ENCODE measurements at places on chromosomes 4 and X.

GRCh38 chr4:176767183-176767582 is 25.5 kb downstream of the VEGFC start:
- H3K27me3 ChIP-seq: no peaks in the 10 kb centered on the region
- no peaks in the 10 kb centered on the region for H3K4me1 ChIP-seq
- H3K36me3 ChIP-seq: no peaks in the 10 kb centered on the region
- H3K27ac ChIP-seq: no peak overlapping the region

DNA sequence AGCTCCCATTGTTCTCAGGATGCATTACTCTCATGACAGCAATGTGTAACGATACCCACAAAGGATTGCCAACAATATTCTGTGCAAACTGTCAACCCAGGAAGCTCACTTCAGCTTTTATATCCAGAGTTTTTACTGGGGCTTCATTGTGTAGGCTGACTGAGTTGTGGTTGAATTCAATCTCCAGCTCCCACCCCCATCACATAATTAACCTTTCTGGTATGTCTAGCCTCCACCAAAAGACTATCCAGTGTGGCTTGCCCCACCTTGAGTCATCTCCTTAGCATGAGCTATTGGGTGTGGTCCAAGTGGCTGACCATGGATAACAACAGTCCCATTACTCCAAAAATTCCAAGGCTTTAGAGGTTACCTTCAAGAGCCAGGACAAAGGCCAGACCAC is 17.7 kb upstream of the TAB3 start:
- no peaks in the 10 kb centered on the region for H3K36me3 ChIP-seq
- H3K27ac ChIP-seq: no peak overlapping the region
- DNase-seq: no peak
- no peaks in the 10 kb centered on the region for H3K4me1 ChIP-seq

GRCh38 chr4:147844781-147845180 is 112.9 kb downstream of the ARHGAP10 start:
- H3K4me3 ChIP-seq: no peak overlapping the region
- no peak for DNase-seq
- no peaks in the 10 kb centered on the region for H3K4me1 ChIP-seq
- H3K27me3 ChIP-seq: no peaks in the 10 kb centered on the region
- H3K27ac ChIP-seq: no peak overlapping the region

DNA sequence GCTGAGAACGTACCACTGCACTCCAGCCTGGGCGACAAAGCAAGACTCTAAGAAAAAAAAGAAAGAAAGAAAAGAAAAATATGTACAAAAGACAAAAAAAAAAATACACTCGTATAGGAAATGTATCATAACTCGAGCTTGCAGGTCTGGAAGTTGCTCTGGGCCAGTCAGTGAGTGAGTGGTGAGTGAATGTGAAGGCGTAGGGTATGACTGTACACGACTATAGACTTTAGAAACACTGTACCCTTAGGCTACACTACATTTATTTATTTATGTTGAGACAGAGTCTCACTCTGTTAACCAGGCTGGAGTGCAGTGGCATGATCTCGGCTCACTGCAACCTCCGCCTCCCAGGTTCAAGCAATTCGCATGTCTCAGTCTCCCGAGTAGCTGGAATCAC is 29.4 kb downstream of the EVC2 start:
- H3K27me3 ChIP-seq: no peaks in the 10 kb centered on the region
- peaks cover 47% of the 10 kb centered on the region for H3K36me3 ChIP-seq
- no peak overlapping the region for H3K4me3 ChIP-seq
- DNase-seq: no peak
- no peaks in the 10 kb centered on the region for H3K4me1 ChIP-seq

- no peak overlapping the region for H3K27ac ChIP-seq
- no peaks in the 10 kb centered on the region for H3K27me3 ChIP-seq
- no peaks in the 10 kb centered on the region for H3K36me3 ChIP-seq
- no peak for DNase-seq
- no peaks in the 10 kb centered on the region for H3K4me1 ChIP-seq
- H3K4me3 ChIP-seq: no peak overlapping the region
Measured at GRCh38 chrX:72365126-72365525, 59.4 kb upstream of the CITED1 start.

- H3K27me3 ChIP-seq: no peaks in the 10 kb centered on the region
- no peak overlapping the region for H3K4me3 ChIP-seq
- H3K27ac ChIP-seq: no peak overlapping the region
Measured at GRCh38 chrX:23736030-23736429, 7.0 kb downstream of the ACOT9 start.

DNA sequence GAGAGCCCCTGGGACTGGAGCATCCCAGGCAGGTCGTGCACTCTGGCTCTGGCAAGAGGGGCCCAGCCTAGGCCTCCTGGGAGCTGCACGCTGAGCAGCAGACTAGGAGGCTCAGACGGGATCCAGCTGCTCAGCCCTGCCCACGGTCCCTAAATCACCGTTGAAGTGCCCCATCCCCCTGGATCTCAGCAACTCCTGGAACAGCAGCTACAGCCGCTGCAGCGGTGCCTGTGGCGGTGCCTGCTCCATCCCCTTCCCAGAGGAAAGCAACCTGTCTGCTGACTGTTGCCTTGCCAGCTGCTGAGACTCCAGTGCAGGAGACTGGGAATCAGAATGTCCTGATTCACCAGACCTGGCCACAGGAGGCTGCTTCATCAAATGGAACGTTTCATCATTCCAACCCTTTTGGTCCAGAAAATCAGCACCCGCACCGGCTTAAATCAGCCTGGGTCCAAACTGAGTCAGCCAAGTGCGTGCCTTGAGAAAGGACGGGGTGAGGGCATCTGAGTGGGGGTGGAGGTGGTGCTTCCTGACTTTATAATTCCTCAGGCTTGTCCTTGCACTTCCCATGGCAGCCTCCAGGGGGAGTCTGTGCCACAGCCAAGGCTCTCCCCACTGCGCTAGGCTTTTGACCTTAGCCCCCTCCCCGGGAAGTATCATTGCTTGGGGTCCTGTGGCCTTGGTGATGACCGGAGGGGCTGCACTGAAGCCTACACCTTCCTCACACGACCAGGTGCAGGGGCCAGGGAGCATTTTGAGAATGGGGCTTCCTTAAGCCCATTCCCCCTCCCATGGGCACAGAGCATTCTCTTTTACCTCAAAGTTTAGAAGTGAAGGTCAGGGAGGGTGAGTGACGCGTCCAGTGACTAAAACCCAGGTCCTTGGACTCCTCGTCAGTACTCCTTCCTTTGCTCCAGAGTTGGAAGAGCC is 6.5 kb downstream of the ZNF185 start:
- no peaks in the 10 kb centered on the region for H3K4me1 ChIP-seq
- no peak for DNase-seq
- H3K4me3 ChIP-seq: no peak overlapping the region
- H3K36me3 ChIP-seq: no peaks in the 10 kb centered on the region
- H3K27ac ChIP-seq: no peak overlapping the region

GRCh38 chr4:7128234-7128633 is 60.4 kb upstream of the GRPEL1 start:
- H3K4me3 ChIP-seq: no peak overlapping the region
- H3K27me3 ChIP-seq: no peaks in the 10 kb centered on the region
- H3K36me3 ChIP-seq: no peaks in the 10 kb centered on the region
- no peak for DNase-seq

DNA sequence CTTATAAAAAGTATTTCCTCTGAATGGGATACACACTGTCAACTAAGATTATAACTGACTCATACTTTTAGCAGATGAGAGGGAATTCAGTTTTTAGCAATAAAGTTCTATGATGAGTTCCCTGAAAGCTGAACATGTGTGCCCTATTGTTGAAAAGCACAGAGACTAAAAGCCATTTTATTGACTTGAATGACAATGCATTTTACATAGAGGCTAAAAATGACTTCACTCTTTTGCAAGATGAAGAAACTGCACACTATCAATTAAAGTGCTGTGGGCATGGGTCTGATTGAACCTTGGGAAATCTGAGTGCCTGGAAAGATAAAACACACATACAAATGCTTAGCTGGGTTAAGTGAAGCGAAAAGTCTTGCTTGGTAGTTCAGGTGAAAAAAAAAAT is 633.4 kb downstream of the PDHA2 start:
- no peak overlapping the region for H3K4me3 ChIP-seq
- H3K4me1 ChIP-seq: no peaks in the 10 kb centered on the region
- no peaks in the 10 kb centered on the region for H3K27me3 ChIP-seq
- no peak for DNase-seq
- no peaks in the 10 kb centered on the region for H3K36me3 ChIP-seq

GRCh38 chr4:123327346-123327745 is 69.2 kb upstream of the SPRY1 start:
- no peaks in the 10 kb centered on the region for H3K4me1 ChIP-seq
- DNase-seq: no peak
- H3K4me3 ChIP-seq: no peak overlapping the region
- H3K36me3 ChIP-seq: no peaks in the 10 kb centered on the region

- no peaks in the 10 kb centered on the region for H3K27me3 ChIP-seq
- peak; percentile 81 for DNase-seq
- H3K27ac ChIP-seq: no peak overlapping the region
- H3K36me3 ChIP-seq: no peaks in the 10 kb centered on the region
Measured at GRCh38 chrX:69024931-69025330, 140.3 kb downstream of the PJA1 start.

DNA sequence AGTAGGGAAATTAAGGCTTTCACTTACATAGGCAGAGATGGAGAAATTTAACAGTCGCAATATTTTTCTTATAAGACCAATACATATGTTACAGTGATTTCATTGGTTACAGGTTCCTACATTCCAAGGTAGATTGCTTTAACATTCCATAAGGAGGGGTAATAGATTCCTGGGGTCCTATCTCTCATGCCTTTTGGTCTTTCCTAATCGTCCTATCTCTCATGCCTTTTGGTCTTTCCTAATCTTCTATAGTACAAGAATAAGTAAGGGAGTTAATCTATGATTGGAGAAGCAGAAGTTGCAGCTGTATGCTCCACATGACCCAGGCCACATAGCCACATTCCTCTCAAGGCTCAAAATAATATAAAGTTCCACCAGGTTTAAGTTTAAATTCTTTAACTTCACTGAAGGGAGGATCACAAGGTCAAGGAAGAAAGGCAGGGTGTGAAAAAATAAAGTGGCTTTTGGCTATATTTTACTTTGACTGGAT is 285.0 kb upstream of the BOD1L1 start:
- H3K27ac ChIP-seq: no peak overlapping the region
- no peak overlapping the region for H3K4me3 ChIP-seq
- H3K36me3 ChIP-seq: no peaks in the 10 kb centered on the region
- no peak for DNase-seq
- H3K27me3 ChIP-seq: no peaks in the 10 kb centered on the region
- H3K4me1 ChIP-seq: no peaks in the 10 kb centered on the region

GRCh38 chr4:88219099-88219498 is 60.7 kb upstream of the ABCG2 start:
- no peak overlapping the region for H3K4me3 ChIP-seq
- no peak overlapping the region for H3K27ac ChIP-seq
- H3K36me3 ChIP-seq: no peaks in the 10 kb centered on the region
- no peak for DNase-seq
- H3K4me1 ChIP-seq: no peaks in the 10 kb centered on the region
- H3K27me3 ChIP-seq: no peaks in the 10 kb centered on the region

DNA sequence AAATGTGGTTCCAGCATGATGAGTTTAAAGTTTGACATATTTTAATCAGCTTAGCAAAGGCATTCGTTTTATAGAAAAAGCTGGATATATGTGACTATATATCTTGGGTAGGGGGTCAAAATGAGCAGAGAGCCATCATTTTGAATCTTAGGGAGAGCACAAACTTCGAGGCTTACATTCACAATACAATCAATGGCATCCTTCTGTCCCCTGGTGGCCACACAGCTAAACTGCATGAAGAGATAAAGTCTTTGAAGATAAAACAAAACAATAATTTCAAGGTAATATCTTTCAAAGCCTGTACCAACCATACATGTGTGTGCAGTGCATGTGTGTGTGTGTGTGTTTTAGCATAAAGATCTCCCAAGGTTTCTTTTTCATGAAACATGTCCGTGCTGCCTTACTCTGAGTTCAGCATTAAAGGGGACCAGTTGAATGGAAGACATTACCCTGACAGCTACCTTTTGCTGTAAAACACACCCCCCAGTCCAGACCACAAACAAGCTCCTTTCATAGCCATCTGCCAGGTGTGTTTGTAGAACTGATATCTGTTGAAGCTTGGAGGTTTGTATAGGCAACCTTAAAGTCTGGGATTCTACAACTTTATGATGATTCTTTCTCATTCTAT is 22.0 kb downstream of the DYNLT3 start:
- no peaks in the 10 kb centered on the region for H3K36me3 ChIP-seq
- H3K27me3 ChIP-seq: no peaks in the 10 kb centered on the region
- no peaks in the 10 kb centered on the region for H3K4me1 ChIP-seq
- no peak overlapping the region for H3K4me3 ChIP-seq
- peak; percentile 68 for DNase-seq

DNA sequence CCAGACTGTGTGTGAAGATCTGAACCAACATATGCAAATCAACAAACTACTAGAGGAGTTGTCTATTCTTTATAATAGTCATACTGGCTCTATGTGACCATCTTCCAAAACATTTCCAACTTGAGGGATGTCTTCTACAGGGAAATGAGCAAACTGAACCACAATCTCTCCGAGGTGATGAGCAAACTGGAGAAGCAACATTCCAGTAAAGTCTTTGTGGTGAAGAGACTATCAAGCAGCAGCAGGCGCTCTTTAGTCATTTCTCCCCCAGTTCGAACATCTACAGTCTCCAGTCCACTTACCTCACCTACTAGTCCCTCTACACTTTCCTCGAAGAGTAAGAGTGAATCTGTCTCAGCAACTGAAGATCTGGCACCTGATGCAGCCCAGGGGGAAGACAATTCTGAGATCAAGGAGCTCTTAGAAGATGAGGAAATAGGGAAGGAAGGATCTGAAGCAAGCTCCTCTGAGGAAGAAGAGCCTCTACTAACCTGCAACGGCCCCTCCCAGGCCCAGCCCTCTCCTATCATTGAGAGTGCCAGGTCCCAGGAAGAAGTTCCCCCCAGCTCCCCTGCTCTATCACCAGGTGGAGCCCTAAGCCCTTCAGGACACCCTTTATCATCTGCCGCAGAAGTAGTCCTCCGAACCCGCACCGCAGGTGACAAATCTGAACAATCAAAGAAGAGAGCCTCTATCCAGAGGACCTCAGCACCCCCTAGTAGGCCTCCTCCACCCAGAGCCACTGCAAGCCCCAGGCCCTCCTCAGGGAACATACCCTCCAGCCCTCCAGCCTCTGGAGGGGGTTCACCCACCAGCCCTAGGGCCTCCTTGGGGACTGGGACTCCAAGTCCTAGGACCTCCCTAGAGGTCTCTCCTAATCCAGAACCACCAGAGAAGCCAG is 98.1 kb downstream of the HNRNPD start:
- H3K27me3 ChIP-seq: no peaks in the 10 kb centered on the region
- no peak for DNase-seq
- no peak overlapping the region for H3K4me3 ChIP-seq
- H3K27ac ChIP-seq: no peak overlapping the region

- DNase-seq: no peak
- no peaks in the 10 kb centered on the region for H3K27me3 ChIP-seq
- no peak overlapping the region for H3K4me3 ChIP-seq
- H3K27ac ChIP-seq: no peak overlapping the region
Measured at GRCh38 chr4:94979621-94980020, 221.9 kb downstream of the BMPR1B start.

- H3K27me3 ChIP-seq: no peaks in the 10 kb centered on the region
- H3K4me1 ChIP-seq: no peaks in the 10 kb centered on the region
- H3K36me3 ChIP-seq: no peaks in the 10 kb centered on the region
Measured at GRCh38 chr4:178387756-178388155, 945.5 kb upstream of the AGA start.

All from ascending aorta (tissue), 2 donors.